ENCODE measurements at places on chromosomes 1 and 21. TPM values are rescaled to one million over a fixed set of nuclear protein-coding genes. Genes with fewer than 3 reads are reported as not detected.
A peak's percentile ranks its signal among the peaks of the same experiment; 100 is the strongest.

GRCh38 chr1:110880708-110881374 is 7.9 kb downstream of the CD53 start:
- DNase-seq = no peak

DNA sequence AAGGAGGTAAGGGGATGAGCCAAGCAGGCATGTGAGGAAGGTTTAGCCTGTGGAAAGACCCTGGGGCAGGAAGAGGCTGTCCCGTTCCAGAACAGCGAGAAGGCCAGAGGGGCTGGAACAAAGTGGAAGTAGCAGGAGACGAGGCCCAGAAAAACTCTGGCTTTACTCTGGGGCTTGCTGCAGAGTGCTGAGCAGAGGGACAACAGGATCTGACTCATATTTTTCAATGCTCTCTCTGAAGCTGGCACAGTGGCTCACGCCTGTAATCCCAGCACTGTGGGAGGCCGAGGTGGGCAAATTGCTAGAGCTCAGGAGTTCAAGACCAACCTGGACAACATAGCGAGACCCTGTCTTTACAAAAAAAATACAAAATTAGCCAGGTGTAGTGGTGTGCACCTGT is 52.4 kb upstream of the PAX7 start:
- DNase-seq = no peak

DNA sequence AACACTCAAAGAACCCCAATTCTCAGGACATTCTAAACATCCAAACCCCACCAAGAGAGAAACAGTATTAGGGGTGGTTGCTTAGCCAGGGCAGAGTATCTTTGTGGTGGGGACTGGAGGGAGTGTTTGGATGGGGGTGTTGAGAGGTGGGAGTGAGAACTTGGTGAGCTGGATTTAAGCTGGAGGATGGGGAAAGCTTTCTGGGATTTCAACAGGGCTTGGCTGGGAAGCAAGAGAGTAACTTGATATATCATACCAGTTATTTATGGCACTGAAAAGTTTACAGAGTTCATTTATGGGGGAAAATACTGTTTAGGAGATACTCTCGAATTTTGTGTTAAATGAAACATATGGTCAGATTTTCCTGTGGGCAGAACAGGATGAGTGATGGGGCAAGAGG is 6.8 kb upstream of the CNIH3 start:
- DNase-seq = peak; percentile 41

DNA sequence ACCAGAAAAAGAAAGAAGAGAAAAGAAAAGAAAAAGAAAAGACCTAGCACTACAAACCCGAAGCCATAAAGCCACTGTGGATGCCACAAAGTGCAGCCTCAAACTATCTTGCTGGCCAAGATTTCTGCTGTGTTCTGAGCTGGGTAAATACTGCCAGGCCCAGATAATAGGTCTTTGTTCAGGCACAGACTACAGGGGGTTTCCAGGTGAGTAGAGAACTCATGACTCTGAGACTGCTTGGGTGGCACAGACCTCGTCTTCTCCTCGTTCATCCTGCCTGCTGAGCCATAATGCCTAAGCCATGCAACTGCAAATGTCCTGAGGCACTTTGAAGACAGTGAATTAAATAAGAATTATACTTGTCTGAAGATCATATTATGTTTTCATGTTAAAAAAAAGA is 651.8 kb downstream of the LMO4 start:
- DNase-seq = no peak

Gene FAM163A
- under 0.01 TPM for total RNA-seq

Gene LMNA
- 1,059 TPM for total RNA-seq

Gene PTPRU
- total RNA-seq = 6.9 TPM
